ENCODE measurements at places on chromosomes 5 and 9. TPM values are rescaled to one million over a fixed set of nuclear protein-coding genes. Genes with fewer than 3 reads are reported as not detected.

The CAVIN4 gene
- total RNA-seq: 1.2 TPM

The ADGRV1 gene
- 20.9 TPM for total RNA-seq

The TAF11L10 gene
- not detected for total RNA-seq

The LECT2 gene
- not detected for total RNA-seq

The ITK gene
- total RNA-seq: 5.6 TPM

The CATSPER3 gene
- total RNA-seq: 3.2 TPM

The GABRA1 gene
- total RNA-seq: 0.77 TPM

The SHISAL2B gene
- total RNA-seq: not detected

GRCh38 chr9:16258708-16259107 lies 611.8 kb downstream of the BNC2 start:
- no peaks in the 10 kb centered on the region for H3K27me3 ChIP-seq
- DNase-seq: no peak
- H3K4me3 ChIP-seq: no peak overlapping the region

DNA sequence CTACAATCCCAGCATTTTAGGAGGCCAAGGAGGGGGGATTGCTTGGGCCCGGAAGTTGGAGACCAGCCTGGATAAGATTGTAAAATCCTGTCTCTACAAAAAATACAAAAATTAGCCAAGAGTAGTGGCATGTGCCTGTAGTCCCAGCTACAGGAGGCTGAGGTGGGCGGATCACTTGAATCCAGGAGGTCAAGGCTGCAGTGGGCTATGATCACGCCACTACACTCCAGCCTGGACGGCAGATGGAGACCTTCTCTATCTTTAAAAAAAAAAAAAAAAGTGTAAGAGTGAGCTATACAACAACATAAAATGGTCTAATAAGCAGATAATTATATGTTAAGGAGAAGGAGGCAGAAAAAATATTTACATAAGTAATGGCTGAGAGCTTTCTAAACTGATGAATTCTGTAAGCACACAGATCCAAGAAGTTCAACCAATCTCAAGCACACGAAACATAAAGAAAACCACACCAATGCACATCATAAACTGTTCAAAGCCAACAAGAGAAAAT lies 23.0 kb downstream of the CDC14B start:
- H3K27ac ChIP-seq: no peak overlapping the region
- no peak for DNase-seq
- no peak overlapping the region for H3K4me3 ChIP-seq

DNA sequence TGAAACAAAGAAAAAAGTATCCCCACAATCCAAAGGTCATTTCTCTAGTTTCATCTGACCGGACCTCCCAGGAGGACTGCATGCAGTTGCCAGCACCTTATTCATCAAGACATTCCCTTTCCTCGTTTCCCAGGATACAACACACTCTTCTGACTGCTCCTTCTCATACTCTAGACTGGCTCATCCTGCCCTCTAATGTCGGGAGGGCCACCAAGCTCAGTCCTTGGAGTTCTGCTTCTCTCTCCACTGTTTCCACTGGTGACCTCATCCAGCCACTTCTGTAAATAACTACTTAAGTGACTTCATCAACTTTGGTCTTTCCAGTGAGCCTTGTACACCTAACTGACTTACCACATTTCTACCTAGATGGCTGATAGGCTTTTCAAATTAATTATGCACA lies 179.1 kb downstream of the EPB41L4A start:
- H3K4me3 ChIP-seq: no peak overlapping the region
- DNase-seq: no peak
- no peaks in the 10 kb centered on the region for H3K4me1 ChIP-seq
- no peaks in the 10 kb centered on the region for H3K36me3 ChIP-seq
- no peaks in the 10 kb centered on the region for H3K27me3 ChIP-seq

GRCh38 chr5:133086366-133086875 lies 34.6 kb downstream of the HSPA4 start:
- H3K27me3 ChIP-seq: no peaks in the 10 kb centered on the region
- H3K4me1 ChIP-seq: no peaks in the 10 kb centered on the region
- no peaks in the 10 kb centered on the region for H3K36me3 ChIP-seq
- no peak overlapping the region for H3K27ac ChIP-seq

GRCh38 chr9:112502175-112502946 lies 15.7 kb downstream of the KIAA1958 start:
- H3K27me3 ChIP-seq: no peaks in the 10 kb centered on the region
- H3K27ac ChIP-seq: no peak overlapping the region
- no peak overlapping the region for H3K4me3 ChIP-seq

GRCh38 chr9:22522206-22522740 lies 75.6 kb downstream of the DMRTA1 start:
- DNase-seq: no peak
- H3K4me1 ChIP-seq: no peaks in the 10 kb centered on the region
- H3K27ac ChIP-seq: no peak overlapping the region
- no peaks in the 10 kb centered on the region for H3K36me3 ChIP-seq
- H3K4me3 ChIP-seq: no peak overlapping the region

- H3K27me3 ChIP-seq: no peaks in the 10 kb centered on the region
- no peaks in the 10 kb centered on the region for H3K36me3 ChIP-seq
Observed at GRCh38 chr9:79210541-79211243, 361.1 kb upstream of the TLE4 start.

DNA sequence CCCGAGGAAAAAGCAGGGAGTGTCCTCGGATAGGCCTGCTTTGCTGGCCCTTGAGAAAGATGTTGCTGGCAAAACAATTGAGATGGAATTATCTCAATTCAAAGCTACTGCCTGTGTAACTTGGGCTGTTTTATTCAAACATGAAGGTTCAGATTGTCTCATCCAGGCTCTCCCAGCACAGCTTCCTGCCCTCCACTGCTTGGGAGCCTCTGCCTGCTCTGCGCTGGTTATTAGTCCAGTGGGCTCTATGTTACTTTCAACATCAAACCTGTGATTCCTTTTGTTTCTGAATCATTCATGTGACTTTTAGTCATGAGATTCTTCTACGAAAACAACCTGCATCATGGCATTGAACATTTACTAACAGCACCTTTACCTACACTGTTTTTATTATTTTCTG lies 123.2 kb downstream of the SNCAIP start:
- DNase-seq: no peak
- no peaks in the 10 kb centered on the region for H3K27me3 ChIP-seq
- peaks cover 2% of the 10 kb centered on the region for H3K4me1 ChIP-seq
- no peak overlapping the region for H3K4me3 ChIP-seq
- H3K27ac ChIP-seq: no peak overlapping the region

DNA sequence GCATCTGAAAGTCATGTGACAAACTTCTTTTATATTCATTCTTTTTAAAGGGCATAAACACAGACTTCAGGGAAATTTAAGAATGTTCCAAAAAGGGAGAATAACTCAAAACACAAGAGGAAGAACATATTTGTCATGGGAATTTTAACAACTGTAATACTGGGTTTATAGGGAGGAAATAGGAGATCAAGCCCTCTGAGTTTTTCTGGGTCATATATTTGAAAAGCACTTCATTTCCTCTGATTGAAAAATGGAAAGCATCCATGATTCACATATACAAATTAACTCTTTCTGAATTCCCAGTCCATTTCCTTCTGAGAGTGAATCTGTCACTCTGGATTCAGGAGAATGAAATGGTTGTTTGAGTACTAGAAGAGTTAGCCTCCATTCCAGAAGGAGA lies 26.8 kb downstream of the LURAP1L start:
- no peak overlapping the region for H3K27ac ChIP-seq
- no peaks in the 10 kb centered on the region for H3K27me3 ChIP-seq
- H3K4me3 ChIP-seq: no peak overlapping the region
- H3K4me1 ChIP-seq: no peaks in the 10 kb centered on the region
- H3K36me3 ChIP-seq: no peaks in the 10 kb centered on the region

- H3K4me3 ChIP-seq: no peak overlapping the region
- H3K4me1 ChIP-seq: no peaks in the 10 kb centered on the region
- no peak overlapping the region for H3K27ac ChIP-seq
- no peak for DNase-seq
- H3K36me3 ChIP-seq: no peaks in the 10 kb centered on the region
- no peaks in the 10 kb centered on the region for H3K27me3 ChIP-seq
Observed at GRCh38 chr5:72284559-72285423, 35.2 kb downstream of the MRPS27 start.

DNA sequence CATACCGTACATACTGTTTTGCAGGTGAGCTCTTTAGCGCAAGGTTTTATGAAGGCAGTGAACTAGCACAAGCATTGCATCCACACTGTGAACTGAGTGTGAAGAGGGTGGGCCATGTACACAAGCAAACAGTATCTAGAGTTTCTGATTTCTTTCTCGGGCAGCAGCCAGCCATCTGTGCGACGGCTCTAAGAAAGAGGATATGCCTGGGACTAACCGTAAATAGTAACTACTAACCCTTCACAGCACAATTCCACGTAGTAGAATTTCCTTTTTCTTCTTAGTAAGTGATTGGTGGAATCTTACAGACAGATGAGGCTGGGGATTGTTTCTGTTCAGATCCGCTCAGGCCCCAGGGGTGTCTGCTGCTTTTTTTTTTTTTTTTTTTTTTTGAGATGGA lies 89.0 kb downstream of the DRD1 start:
- H3K27ac ChIP-seq: no peak overlapping the region
- no peaks in the 10 kb centered on the region for H3K4me1 ChIP-seq
- no peak for DNase-seq
- no peak overlapping the region for H3K4me3 ChIP-seq
- no peaks in the 10 kb centered on the region for H3K27me3 ChIP-seq

- no peak overlapping the region for H3K4me3 ChIP-seq
- H3K4me1 ChIP-seq: peaks cover 7% of the 10 kb centered on the region
- no peaks in the 10 kb centered on the region for H3K27me3 ChIP-seq
- H3K27ac ChIP-seq: no peak overlapping the region
Observed at GRCh38 chr9:81629440-81629839, 59.9 kb downstream of the TLE1 start.

DNA sequence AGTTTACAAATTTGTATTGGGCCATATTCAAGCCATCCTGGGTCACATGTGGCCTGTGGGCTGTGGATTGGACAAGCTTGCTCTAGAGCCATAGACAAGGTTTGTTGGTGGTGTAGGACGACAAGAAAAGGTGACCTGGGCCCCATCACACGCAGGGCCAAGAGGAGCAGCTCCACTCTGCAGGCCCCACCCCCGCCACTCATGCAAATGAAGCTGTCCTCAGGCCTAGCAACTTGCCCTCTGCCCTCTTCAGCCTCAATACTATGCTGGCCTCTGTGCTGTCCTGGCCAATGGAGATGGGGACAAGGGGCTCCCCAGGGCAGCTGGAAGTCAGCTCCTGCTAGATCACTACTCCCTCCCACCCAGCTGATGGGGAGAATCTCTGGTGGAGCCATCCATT lies 55.2 kb upstream of the TMEM252 start:
- no peak for DNase-seq
- no peaks in the 10 kb centered on the region for H3K36me3 ChIP-seq
- no peaks in the 10 kb centered on the region for H3K27me3 ChIP-seq
- H3K4me3 ChIP-seq: no peak overlapping the region
- H3K4me1 ChIP-seq: no peaks in the 10 kb centered on the region

GRCh38 chr9:81150016-81150625 lies 539.2 kb downstream of the TLE1 start:
- no peak for DNase-seq
- H3K27ac ChIP-seq: no peak overlapping the region
- H3K36me3 ChIP-seq: no peaks in the 10 kb centered on the region

DNA sequence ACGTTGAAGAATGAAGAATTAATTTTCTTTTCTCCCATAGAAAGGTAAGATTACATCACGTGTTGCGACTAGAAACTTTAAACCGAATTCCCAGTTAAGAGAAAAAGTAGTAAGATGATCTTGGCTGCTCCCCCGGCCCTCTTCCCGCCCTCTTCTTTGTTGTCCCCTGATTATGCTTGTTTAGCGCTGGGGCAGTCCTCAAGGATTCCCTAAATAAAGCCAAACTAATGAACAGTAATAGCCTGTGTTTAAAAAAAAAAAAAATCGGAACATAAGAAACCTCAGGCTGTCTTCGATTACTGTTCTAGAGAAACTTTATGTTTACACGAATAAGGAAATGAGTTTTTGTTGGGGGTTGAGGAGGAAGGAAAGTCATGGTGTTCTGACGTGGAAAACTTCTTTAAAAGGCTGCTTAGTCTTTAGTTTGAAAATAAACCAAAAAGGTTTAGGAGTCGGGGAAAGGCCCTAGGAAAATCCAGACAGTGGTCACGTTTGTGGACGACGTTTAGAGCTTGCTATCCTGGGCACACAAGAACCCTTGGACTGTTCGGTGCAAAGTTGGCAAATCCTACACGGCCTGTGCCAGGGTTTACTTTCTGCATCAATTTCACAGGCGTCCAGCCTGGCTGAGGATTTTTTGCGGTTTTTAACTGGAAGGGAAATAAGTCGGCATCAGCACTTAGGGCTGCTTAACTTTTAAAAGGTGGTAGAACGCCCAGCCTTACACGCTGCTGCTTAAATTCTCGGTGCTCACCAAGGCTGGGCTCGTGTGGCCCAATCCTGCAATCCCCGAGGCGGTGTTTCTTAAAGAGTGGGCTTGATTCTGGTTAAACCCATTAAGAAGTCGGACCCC lies 1.1 kb upstream of the MAT2B start:
- H3K4me3 ChIP-seq: peak overlapping the region; percentile 90
- H3K27me3 ChIP-seq: no peaks in the 10 kb centered on the region
- peak overlapping the region; percentile 99 for H3K27ac ChIP-seq
- H3K4me1 ChIP-seq: peaks cover 10% of the 10 kb centered on the region
- DNase-seq: peak; percentile 43
- no peaks in the 10 kb centered on the region for H3K36me3 ChIP-seq

DNA sequence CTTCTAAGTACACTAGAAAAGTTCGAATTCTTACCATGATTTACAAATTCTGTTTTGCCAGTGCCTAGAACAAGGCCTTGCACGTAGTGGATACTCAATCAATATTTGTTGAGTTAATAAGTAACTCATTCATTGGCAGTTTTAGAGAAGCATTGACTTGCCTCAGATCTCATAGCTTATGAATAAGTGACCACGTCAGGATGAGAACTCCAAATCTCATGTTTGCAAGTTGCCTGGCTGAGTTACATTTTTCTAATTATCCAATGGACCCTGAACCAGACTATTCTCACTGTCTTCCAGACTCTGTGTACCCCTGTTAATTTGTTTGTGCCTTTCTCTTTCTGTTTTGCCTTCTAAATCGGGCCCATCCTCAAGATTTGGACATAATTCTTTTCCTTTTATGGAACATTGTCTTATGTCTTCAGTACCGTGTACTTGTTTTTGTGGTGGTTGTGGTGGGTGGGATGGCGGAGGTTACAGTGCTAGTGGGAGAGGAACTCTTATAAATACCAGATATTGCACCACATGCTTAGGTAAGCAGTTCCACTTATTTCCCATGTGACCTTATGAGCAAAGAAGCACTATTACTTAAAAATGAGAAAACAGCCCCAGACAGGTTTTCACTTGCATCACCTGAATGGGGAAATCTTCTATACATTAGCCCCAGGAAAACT lies 96.3 kb downstream of the UNC13B start:
- H3K4me3 ChIP-seq: no peak overlapping the region
- no peaks in the 10 kb centered on the region for H3K36me3 ChIP-seq
- peaks cover 5% of the 10 kb centered on the region for H3K4me1 ChIP-seq

DNA sequence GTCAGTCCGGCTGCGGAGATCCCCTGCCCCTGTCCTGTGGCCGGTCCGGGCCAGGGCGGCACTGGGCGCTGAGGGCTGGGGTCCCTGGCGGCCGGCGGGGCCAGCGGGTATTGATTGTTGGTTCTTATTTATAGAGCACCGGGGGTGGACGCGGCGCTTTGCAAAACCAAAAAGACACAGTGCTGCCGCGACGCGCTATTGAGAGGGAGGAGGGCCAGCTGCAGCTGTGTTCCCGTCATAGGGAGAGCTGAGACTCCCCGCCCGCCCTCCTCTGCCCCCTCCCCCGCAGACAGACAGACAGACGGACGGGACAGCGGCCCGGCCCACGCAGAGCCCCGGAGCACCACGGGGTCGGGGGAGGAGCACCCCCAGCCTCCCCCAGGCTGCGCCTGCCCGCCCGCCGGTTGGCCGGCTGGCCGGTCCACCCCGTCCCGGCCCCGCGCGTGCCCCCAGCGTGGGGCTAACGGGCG lies 2.5 kb downstream of the LRRC26 start:
- H3K27ac ChIP-seq: no peak overlapping the region
- H3K4me1 ChIP-seq: peaks cover 32% of the 10 kb centered on the region
- no peak for DNase-seq
- H3K36me3 ChIP-seq: no peaks in the 10 kb centered on the region
- H3K27me3 ChIP-seq: peaks cover 3% of the 10 kb centered on the region

Measured in prostate gland (tissue), 2 donors.